ENCODE measurements at places on chromosomes 2 and 18. TPM values are rescaled to one million over a fixed set of nuclear protein-coding genes. Genes with fewer than 3 reads are reported as not detected.

DNA sequence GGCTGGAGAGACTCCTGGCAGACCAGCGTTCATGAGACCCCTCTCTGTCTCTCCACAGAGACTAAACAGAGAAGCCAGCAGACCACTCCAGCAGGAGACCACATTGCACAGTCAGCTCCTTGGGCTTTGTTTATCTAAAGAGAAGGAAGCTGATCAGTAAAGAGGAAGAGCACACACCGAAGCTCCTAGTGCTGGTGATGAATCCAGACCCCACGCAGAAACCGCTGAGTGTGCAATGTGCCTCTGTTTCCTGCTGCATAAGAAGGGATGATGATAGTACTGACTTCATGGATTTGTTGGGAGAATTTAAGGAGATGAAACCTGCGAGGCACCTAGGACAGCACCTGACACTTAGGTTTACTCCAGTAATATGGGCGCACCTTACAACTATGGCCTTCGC, 544.1 kb upstream of the ID2 start:
- no peak overlapping the region for H3K4me3 ChIP-seq
- H3K27ac ChIP-seq: no peak overlapping the region
- no peaks in the 10 kb centered on the region for H3K36me3 ChIP-seq
- no peaks in the 10 kb centered on the region for H3K27me3 ChIP-seq
- no peak for DNase-seq

GRCh38 chr2:12434630-12435098, 282.1 kb upstream of the TRIB2 start:
- H3K4me3 ChIP-seq: no peak overlapping the region
- H3K36me3 ChIP-seq: no peaks in the 10 kb centered on the region
- peak; percentile 67 for DNase-seq
- no peaks in the 10 kb centered on the region for H3K27me3 ChIP-seq
- H3K27ac ChIP-seq: no peak overlapping the region

- no peaks in the 10 kb centered on the region for H3K4me1 ChIP-seq
- no peak for DNase-seq
- H3K36me3 ChIP-seq: no peaks in the 10 kb centered on the region
- H3K27ac ChIP-seq: no peak overlapping the region
These were observed 164.0 kb downstream of the GRB14 start for GRCh38 chr2:164457271-164457670.

- peaks cover 85% of the 10 kb centered on the region for H3K36me3 ChIP-seq
- H3K27ac ChIP-seq: no peak overlapping the region
- no peak for DNase-seq
- H3K4me1 ChIP-seq: peaks cover 4% of the 10 kb centered on the region
These were observed 72.5 kb downstream of the SS18 start for GRCh38 chr18:26017929-26018328.

GRCh38 chr2:71925268-71926088, 222.2 kb downstream of the CYP26B1 start:
- H3K27me3 ChIP-seq: no peaks in the 10 kb centered on the region
- peak; percentile 49 for DNase-seq
- no peaks in the 10 kb centered on the region for H3K4me1 ChIP-seq
- no peak overlapping the region for H3K4me3 ChIP-seq
- no peak overlapping the region for H3K27ac ChIP-seq

- H3K27me3 ChIP-seq: no peaks in the 10 kb centered on the region
- no peak for DNase-seq
- H3K4me1 ChIP-seq: peaks cover 5% of the 10 kb centered on the region
- H3K27ac ChIP-seq: no peak overlapping the region
These were observed 56.8 kb upstream of the PMAIP1 start for GRCh38 chr18:59842947-59843346.

GRCh38 chr2:23548143-23548769, 163.3 kb downstream of the KLHL29 start:
- H3K27me3 ChIP-seq: no peaks in the 10 kb centered on the region
- H3K36me3 ChIP-seq: no peaks in the 10 kb centered on the region
- no peak overlapping the region for H3K27ac ChIP-seq

- no peak overlapping the region for H3K4me3 ChIP-seq
- no peak for DNase-seq
- H3K27me3 ChIP-seq: no peaks in the 10 kb centered on the region
- peaks cover 4% of the 10 kb centered on the region for H3K4me1 ChIP-seq
- H3K27ac ChIP-seq: peak overlapping the region; percentile 64
These were observed 119.8 kb downstream of the AGAP1 start for GRCh38 chr2:235613649-235614048.

The BMP10 gene
- total RNA-seq: not detected

The TRAK2 gene
- 14.4 TPM for total RNA-seq

The TWIST2 gene
- total RNA-seq: 1.9 TPM

The PRSS56 gene
- not detected for total RNA-seq
